ENCODE measurements at places on chromosomes 7 and 10.

- DNase-seq = no peak
Measured at GRCh38 chr10:50592961-50593418, 30.8 kb downstream of the SGMS1 start.

DNA sequence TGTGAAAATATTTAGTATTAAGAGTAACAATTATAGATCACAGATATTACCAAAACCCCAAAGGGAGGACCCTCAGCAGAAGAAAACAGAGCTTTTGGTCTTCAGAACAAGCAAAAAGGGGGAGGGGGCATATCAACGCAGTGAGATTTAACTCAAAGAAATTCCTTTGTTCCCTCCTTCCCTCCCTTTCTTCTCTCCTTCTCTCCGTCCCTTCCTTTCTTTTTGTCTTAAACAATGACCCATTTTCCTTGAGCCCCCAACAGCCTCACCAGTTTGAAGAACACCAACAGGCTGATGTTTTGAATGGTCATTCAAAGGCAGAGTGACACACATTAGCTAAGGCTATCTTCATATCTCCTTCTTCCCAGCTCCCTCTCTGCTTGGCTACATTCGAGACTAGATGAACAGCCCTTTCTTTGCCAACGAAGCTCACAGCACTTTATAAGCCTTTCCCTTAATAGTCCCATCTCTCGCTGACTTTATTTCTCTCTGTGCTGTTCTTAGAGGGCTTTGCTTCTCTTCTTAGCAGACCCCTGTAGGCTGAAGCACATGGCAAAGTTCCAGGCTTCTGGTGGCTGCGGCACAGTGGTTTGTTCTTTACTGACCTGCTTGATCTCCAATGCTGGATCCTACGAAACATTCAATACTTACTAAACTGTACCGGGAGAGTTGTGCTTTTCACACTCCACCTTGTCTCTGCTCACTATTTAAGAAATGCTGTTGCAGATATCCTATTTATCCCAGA, 75.6 kb upstream of the KCNIP2 start:
- no peak for DNase-seq

DNA sequence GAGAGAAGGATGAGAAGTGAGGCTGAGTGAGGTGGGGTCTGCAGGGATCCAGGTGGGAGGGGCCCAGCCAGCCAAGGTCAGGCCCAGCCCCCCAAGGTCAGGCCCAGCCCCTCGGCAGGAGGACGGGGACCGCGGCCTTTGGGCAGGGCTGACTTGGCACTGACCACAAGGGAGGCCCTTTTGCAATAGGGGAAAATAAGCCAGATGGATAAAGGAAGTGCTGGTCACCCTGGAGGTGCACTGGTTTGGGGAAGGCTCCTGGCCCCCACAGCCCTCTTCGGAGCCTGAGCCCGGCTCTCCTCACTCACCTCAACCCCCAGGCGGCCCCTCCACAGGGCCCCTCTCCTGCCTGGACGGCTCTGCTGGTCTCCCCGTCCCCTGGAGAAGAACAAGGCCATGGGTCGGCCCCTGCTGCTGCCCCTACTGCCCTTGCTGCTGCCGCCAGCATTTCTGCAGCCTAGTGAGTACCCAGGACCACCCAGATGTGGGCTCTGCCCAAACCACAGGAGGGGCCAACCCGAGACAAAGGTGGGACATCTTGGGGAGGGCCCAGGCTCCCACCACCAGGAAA, at the start of gene PILRA:
TSS of gene PILRA (plus strand) at position 227 of the 571 bp plus-strand sequence. CDS start at position 397, 170 bp downstream.
- no peak for DNase-seq

- DNase-seq = no peak
Measured at GRCh38 chr7:157570531-157571200, 233.9 kb downstream of the DNAJB6 start.

DNA sequence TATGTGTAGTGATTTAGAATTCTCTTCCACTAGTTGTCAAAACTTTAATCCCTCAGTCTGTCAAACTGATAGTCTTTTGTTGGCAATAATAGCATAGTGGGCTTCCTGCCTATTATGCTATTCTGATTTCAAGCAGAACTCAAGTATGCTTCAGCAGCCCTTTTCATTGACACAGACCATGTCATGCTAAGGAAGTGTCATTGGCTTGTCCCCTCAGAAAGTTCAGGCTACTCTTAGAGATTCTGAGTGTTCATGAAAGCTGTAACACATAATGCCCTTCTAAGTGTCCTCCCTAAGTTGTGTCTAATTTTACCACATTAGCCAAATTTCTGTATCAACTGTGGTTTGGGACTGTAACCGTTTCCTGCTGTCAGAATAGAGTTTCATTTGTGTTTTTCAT, 198.7 kb downstream of the THSD7A start:
- DNase-seq = no peak

DNA sequence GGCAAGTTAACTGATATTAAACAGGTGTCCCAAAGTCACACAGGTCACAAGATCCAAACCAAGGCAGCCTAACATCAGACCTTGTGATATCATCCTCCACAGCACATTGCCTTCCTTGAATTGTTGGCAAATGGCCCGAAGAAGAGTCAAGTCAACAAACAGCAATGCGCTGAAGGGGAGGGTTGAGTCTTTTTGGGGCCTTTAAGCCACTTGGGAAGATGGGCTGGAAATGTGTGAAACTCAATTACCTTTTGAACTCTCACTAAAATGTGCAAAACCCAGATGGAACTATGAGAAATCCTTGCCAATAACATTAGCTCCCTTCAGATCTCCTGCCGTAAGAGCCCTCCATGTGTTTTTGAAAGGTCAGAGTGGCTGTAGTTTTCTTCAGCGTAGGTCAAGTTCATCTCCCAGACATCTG, 47.9 kb upstream of the STK17A start:
- no peak for DNase-seq

DNA sequence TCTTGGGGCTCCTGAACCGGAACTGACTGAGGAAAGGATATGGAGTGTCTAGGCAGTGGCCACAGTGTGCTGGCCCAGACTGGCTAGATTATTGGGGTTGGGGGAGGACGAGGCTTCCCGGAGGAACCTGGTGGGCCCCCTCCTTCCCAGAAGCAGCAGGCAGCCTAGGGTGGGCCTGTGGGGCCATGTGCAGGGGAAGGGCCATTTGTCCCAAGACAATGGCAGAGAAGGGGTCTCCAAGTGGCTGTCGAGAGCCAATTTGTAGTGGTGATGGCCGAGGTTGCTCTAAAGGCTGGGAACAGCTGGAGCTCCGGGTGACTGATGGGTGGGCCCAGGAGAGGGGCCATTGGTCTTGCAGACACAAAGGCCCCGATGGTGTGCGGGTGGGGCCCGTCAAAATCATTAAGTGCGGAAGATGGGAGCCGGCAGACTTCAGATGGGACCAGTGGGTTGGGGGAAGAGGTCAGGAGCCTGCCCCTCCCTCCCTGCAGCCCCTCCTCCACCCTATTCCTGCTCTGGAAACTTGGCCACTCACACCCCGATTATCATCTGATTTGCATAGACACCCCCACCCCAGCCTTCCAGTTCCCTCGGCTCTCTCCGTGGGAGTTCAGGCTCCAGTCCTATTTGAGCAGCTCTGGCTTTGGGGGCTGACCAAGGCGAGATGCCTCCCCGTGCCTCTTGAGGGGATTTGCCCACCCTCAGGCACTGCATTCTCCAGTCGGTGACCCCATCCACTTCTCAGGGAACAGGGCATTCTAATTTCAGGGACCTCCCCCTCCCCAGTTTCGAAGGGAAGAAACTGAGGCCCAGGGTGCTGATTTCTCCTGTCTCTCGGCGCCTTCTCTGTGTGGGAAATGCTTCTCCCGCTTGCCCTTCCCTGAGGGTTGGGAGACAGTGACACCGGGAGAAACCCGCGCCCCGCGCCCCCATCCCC, 36.0 kb upstream of the PAX2 start:
- DNase-seq = no peak

DNA sequence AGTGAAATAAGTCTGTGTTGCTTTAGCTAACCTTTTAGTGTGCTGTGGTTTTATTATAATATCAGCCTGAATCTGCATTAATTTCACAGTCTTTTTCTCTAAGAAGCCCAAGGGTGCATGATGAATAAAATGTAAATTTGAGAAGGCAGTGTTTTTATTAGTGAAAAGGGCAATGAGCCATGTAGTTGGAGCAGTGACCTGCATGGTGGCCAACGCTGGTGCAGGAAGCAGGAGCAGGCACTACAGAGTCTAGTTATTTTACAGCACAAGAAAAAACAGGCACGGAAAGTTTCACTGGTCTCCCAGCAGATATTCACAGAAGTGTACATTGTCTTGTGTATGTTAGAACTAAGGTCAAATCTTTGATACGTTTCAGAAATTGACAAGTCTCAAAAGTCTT, 247.8 kb downstream of the CELF2 start:
- DNase-seq = no peak

DNA sequence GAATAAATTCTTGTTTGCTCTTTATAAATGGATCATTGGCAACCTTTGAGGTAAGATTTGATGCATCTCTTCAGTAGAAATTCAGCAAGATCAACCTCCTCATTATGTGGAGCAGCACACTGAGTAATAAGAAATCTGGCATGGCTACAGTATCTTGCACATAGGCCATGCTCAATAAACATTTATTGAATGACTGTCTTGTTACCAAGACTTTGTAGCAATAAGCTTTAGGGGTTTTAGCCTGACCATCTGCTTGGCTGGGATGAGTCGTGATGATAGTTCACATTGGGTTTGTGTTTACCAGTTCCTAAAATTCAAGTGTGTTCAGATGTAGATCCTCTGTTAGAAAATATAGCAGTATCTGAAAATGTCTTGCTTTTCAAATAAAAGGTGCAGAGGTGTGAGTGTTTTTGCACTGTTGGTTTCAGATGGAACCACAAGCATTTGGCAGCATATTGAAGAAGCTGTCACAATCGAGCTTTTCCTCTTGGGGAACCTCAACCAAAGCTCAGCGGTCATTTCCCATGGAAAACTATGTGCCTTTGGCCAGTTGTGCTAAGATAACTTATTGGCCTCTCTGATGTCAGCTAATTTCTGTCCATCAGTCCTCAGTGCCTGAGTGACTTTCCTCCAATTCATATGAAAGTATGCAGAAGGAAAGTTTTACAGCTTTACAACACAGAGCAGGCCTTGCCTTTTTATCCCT, 442.6 kb downstream of the GFRA1 start:
- DNase-seq = no peak

GRCh38 chr7:2444476-2444875, 31.7 kb downstream of the GRIFIN start:
- DNase-seq = no peak

GRCh38 chr10:84783386-84783785, 455.0 kb downstream of the CCSER2 start:
- DNase-seq = peak; percentile 2

GRCh38 chr10:5814110-5815107, 1.2 kb upstream of the GDI2 start:
- DNase-seq = no peak

- DNase-seq = no peak
Measured at GRCh38 chr7:39754326-39755120, 131.2 kb downstream of the RALA start.

- no peak for DNase-seq
Measured at GRCh38 chr10:51250278-51250920, 176.1 kb downstream of the PRKG1 start.

GRCh38 chr10:88370713-88371112, 212.4 kb downstream of the RNLS start:
- no peak for DNase-seq

GRCh38 chr7:309586-310228, 19.7 kb downstream of the FOXL3 start:
- no peak for DNase-seq

GRCh38 chr7:96484091-96484490, 162.2 kb upstream of the SLC25A13 start:
- DNase-seq = no peak

DNA sequence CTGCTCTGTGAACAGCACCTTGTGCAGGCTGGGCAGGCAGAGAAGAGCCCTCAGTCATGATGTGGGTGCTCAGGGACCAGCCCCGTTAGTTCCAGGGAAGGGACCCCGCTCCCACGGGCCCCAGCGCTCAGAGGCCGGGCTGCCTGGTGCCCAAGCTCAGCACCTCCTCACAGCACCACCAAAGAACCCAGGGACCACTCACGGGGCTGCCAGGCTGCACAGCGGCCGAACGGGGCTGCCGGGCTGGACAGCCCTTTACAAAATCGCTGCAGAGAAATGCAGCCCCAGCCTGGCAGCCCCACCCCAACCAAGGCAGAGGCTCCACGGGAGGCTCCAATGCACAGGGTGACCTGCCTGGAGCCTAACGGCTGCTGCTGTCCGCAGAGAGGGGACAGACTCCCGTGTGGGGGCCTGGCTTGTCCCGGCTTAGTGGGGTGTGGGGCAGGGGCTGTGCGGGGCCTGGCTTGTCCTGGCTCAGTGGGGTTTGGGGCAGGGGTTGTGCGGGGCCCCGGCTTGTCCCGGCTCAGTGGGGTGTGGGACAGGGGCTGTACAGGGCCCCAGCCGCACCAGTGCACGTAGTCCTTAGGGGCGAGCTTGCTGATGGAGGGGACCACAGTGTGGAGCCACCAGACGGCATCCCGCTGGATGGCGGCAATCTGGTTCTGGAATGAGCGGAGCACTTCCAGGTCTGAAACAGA, 9.2 kb downstream of the INTS1 start:
- no peak for DNase-seq

DNA sequence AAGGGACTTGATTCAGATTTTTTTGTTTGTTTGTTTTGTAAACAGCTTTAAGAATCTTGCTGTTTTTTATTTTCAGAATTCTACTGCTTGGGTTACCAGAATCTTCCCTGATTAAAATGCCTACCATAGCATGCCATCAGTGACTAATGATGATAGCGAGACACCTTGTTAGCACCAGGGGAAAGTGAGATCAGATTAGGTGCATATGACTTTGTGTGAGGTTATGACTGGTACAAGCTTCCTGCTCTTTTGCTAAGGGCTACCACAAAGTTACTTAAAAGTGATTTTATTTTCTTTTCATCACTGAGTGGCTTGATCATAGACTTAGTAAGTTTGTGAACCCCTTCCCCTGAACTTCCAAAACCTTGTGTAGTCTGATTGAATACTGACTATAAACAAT, 93.5 kb downstream of the SND1 start:
- no peak for DNase-seq

GRCh38 chr10:15244635-15245197, 76.2 kb upstream of the NMT2 start:
- DNase-seq = no peak

GRCh38 chr7:33979807-33980355, 74.5 kb downstream of the BMPER start:
- DNase-seq = no peak

GRCh38 chr10:63337455-63338251, 128.1 kb downstream of the JMJD1C start:
- DNase-seq = no peak

DNA sequence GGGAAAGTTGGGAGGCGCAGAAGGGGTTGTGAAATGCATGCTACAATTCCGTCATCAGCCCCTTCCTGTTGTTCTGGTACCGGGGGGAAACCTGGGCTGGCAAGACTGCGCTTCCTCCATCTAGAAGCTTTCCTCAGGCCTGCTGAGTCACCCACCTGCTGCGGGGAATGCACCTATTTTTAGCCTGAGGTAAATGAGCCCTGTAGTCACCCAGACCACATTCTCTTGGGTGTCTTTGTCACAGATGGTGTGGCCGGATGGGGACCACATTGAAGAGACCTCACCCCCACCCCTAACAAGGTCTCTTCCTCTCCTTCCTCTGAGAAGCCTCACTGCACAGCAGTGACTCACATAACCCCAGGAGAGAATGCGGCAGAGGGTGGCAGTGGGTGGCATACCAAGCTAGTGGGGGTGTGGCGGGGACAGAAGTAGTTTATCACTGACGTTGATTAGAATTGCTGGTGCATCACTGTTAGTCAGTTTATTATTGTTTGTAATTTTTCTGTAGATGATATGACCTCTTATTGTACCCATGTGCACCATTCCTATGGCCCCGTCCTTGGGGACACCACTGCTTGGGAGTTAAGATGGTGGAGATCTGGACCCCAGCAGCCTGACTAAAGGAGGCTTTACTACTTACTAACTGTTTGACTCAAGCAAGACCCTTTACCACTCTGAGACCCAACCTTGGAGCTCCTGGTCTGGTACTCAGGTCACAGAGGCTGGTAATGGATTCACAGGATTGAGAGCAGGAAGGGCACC, 83.0 kb upstream of the DUSP5 start:
- DNase-seq = no peak
